ENCODE measurements at places on chromosomes 6 and 20.

DNA sequence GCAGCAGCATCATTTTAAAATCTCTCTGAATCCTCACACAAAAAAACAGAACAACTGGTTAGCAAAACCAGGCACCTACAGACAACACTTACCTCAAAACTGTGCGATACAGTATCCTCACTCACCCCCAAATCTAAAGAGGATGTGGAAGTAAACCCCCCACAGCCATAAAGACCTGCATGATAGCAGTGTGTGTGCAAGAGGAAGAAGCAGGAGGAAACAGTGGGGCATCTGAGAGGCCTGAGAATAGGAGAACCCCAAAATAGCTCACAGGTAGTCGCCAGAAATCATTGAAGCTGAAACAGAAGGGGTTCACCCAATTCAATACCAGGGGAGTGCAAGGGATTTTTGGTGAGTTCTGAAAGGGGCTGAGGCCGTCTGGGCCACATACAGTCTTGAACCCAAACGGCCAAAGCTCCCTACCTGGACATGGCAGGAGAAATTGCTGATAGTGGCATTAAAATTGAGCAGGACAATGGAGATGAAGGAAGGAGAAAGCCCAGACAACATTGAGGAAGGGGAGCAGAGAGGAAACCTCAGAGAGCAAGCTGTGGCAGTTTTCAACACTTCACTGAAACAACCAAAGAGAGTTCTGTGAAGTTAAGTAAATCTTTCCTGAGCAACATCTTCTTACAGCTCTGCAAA lies 129.7 kb downstream of the FIG4 start:
- no peak for DNase-seq

GRCh38 chr6:38027685-38028373 lies 208.3 kb downstream of the ZFAND3 start:
- no peak for DNase-seq

DNA sequence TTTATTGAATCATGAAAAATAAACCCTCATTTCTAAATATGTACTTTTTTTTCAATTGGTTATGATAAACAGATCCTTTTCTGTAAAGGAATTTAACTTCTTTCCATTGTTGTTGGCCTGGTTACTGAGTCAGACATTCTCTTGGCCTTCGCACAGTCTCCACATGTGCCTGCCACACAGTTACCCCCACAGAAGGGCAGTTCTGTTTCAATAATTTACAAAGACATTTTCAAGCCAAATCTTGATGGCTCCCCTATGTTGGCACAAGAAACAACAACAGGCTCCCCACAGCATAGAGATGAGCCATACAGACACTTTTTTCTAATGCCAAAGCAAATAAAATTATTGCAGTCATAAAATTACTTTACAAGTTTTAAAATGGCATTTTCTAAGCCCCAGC lies 55.6 kb upstream of the BEND6 start:
- peak; percentile 69 for DNase-seq

DNA sequence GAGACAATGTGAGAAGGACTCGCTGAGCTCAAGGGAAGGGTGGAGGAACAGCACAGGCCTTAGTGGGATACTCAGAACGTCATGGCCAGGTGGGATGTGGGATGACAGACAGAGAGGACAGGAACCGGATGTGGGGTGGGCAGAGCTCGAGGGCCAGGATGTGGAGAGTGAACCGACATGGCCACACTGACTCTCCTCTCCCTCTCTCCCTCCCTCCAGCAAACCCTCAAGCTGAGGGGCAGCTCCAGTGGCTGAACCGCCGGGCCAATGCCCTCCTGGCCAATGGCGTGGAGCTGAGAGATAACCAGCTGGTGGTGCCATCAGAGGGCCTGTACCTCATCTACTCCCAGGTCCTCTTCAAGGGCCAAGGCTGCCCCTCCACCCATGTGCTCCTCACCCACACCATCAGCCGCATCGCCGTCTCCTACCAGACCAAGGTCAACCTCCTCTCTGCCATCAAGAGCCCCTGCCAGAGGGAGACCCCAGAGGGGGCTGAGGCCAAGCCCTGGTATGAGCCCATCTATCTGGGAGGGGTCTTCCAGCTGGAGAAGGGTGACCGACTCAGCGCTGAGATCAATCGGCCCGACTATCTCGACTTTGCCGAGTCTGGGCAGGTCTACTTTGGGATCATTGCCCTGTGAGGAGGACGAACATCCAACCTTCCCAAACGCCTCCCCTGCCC lies 1.7 kb downstream of the TNF start:
- DNase-seq: no peak

- DNase-seq: peak; percentile 14
Measured at GRCh38 chr6:7761051-7761450, 35.2 kb downstream of the BMP6 start.

- DNase-seq: peak; percentile 56
Measured at GRCh38 chr20:38075161-38075998, 41.8 kb downstream of the RPRD1B start.

DNA sequence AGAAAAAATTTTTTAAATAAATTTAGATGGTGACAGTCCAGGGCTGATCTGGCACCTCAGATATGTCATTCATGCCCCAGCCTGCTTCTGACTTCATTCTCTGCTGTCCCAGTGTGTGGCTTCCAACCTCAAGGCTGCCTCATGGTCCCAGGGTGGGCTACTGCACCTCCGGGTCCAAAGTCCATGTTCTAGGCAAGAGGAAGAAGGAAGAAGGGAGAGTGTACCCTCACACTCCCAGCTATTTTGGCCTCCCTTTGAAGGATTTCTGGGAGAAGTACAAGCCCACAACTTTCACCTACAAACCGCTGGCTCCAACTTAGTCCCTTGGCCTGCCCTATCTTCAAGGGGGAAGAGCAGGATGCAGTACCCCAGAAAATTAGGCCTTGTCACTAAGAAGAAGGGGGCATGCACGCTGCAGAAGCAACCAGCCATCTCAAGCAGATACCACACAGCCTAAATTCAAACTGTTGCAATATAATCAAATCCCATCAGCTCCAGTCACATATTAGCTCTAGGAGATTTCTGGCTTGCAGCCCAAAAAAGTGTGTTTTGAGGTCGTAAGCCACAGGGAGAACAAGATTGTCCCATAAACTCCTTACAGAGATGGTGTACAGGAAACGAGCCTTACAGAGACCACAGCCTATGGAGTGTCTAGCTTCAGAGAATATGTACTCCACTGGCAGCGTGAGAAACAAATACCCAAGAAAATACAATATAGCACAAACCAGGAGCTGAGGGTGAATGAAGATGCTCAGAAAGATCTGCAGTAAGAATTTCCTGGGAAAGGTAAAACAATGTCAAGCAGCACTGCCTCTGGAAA lies 906 bp upstream of the BTN3A2 start:
- peak; percentile 47 for DNase-seq

DNA sequence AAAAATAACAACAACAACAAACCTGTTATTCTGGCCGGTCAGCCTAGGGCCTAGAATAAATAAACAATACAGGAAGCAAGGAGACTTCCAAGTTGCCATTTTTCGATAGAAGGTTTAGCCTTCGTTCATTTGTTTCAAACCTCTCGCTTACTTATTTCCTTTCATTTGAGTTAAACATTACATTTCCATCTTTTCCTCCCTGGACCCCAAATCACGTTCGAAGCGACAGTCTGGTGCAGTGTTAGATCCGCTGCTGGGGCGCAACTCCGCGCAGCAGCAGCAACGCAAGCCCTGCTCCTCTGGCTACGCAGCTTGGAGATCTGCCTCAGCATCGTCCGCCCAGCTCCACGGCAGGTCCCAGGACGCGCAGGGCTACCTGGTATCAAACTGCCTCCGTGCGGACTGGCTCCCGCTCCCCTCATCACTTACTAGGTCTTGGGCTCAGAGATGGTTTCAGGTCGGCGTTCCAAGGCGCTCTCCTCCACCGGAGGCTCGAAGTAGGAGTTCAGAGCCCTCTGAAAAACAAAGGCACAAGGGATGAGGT lies 530 bp downstream of the TDP2 start:
- DNase-seq: peak; percentile 53

Data from EH (cell line).